ENCODE measurements at places on chromosomes 13 and 19.

GRCh38 chr19:28586474-28586873 is 626.5 kb downstream of the UQCRFS1 start:
- no peak for DNase-seq

DNA sequence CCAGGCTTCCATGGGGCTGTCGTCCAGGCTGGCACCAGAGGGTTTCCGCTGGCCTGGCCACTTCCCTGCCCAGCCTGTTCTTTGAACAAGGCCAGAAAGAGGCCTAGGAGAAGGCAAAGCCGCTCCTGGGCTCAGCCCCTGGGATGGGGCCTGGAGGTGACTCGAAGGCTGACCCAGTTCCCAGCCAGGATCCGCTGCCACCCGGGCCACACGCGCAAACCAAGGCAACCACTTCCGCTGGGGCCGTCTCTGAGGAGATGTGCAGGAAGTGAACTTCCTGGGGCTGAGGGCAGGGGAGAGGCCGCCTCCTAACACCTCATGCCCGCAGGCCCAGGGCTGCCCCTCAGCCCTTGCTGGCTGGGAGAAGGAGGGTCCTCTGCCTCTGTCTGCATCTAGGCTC is 15.2 kb downstream of the PLEKHF1 start:
- peak; percentile 56 for DNase-seq

- no peak for DNase-seq
Measured at GRCh38 chr13:26458196-26458749, 99.2 kb upstream of the WASF3 start.

- no peak for DNase-seq
Measured at GRCh38 chr13:104871456-104871855, 1664.0 kb downstream of the EFNB2 start.

DNA sequence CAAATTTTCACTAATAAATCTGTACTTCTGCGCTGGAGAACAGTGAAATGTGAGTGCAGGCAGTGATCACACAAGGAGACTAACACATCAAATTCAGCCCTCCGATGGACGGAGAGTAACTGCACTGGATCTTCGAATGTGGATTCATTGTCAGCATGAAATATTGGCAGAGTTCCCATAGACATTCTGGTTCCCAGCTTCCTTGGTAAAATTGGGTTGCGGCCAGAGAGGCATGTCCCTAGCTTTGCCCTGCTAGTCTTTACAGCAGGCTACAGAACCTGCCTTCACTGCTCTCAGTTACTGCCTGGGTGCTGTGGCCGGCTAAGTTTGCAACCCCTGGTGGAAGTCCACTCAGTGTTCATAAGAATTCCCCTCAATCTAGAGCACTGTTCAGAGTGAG is 32.3 kb upstream of the UQCRFS1 start:
- DNase-seq: no peak

DNA sequence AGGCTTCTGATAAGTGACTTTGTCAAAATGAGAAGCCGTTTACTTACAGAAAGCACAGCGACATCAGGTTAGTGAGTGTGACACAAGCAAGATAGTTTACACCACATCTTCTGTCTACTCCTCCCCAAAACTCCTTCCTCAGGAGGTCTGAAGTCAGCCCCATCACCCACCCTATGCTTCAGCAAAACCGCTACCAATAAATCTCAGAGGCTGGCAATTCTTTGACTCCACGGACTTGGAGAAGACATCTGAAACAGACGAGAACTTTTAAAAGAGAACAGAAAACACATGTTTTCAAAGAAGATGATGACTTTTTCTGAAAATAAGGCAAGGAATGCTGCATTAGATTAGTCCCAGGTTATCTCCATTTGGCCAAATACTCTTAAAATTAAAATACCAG is 261.1 kb downstream of the TBC1D4 start:
- DNase-seq: no peak

GRCh38 chr19:41892173-41892902 is 9.4 kb downstream of the ARHGEF1 start:
- no peak for DNase-seq

DNA sequence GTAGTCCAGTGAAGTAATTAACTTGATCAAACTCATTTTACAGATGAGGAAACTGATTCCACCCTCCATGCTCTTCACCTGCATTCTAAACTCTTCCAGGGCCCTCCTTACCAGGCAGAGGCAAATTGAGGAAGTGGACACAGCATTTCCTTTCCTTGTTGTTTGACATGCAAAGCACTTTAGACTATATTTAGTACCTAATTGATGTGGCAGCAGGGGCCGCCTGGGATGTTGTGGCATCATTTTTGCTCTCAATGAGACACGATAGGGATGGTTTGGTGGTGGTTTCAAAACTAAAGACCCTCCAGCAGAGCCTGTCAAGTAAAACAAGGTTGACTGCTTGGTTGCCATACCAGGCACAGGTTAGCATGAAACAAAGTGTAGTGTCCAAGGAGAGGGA is 7.9 kb downstream of the SIPA1L3 start:
- DNase-seq: no peak

DNA sequence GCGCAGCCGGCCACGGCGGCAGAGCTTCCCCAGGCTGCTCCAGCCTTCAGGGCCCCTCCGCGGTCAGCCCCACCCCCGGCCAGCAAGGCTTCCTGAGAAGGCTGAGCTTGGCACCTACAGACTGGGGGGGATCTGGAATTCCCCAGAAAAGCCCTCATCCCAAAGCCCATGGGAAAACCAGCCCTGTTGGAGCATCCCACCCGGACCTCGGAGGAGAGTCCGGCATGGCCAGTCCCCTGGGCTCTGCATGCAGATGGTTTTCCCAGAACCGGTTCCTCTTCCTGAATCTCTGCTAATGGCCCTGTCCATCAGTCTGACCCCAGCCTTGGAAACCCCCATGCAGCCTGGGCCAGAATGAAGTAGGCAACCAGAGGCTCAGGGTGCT is 10.3 kb downstream of the RASA3 start:
- no peak for DNase-seq

GRCh38 chr19:15684828-15685227 is 11.9 kb downstream of the CYP4F12 start:
- no peak for DNase-seq

DNA sequence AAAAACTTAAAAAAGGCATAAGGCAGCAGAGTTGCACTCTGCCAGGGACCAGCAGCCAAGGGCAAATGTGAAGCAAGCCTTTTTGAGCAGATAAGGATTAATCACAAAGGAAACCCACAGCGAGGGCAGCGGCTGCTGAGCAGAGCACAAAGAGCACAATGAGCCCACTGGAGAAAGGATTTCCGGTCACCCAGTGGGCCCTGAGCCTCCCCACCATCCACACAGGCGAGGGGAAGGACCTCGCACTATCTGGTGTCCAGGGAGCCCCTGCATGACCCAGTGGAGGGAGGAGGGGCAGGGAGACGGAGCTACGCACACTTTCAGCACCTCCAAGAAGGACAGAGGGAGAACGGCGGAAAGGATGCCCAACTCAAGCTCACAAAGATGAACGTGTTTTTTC is 40.0 kb downstream of the COL4A1 start:
- no peak for DNase-seq

GRCh38 chr19:17136021-17136420 is 60.4 kb downstream of the MYO9B start:
- DNase-seq: no peak
